NCI-H1092 (cell line): ENCODE measurements at places on chromosomes 5 and 9.

GRCh38 chr5:76693141-76693540, 22.8 kb upstream of the F2R start:
- DNase-seq = no peak

- no peak for DNase-seq
Measured at GRCh38 chr9:113596616-113597320, 133.2 kb downstream of the RGS3 start.

DNA sequence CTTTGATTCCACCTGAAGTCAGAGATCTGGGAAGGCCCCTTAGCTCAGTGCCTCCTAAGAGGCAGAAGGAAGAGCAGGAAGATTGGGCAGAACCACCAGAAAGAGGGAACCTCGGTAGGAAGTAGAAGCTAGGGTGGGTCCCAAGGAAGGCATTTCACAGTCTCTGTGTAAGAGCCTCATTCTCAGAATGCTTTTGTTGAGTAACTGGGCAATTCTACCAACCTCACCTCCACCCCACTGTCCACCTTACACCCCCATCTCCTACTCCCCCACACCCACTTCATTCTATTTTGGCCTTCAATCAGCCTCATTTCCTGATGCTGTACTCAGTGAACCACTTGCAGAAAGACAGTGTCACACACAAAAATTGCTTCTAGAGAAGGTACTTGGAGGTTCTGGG, 3.5 kb downstream of the HBEGF start:
- no peak for DNase-seq

DNA sequence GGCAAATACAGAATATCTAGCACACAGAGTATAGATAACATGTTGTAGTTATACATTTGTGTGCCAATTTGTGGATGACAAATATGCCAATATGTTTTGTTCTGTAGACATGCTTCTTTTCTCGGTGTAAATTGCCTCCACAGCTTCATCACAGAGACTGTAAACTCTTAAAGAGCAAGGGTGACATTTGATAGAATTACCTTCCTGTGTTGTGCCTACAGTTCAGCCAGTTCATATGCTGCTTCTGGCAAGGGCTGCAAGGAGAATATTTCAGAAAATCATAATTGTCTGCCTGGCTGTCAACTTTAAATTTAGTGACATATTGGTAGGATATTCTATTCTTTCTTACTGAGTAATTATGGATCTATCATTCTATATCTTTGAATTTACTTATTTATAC, 155.1 kb downstream of the MAT2B start:
- DNase-seq = no peak

DNA sequence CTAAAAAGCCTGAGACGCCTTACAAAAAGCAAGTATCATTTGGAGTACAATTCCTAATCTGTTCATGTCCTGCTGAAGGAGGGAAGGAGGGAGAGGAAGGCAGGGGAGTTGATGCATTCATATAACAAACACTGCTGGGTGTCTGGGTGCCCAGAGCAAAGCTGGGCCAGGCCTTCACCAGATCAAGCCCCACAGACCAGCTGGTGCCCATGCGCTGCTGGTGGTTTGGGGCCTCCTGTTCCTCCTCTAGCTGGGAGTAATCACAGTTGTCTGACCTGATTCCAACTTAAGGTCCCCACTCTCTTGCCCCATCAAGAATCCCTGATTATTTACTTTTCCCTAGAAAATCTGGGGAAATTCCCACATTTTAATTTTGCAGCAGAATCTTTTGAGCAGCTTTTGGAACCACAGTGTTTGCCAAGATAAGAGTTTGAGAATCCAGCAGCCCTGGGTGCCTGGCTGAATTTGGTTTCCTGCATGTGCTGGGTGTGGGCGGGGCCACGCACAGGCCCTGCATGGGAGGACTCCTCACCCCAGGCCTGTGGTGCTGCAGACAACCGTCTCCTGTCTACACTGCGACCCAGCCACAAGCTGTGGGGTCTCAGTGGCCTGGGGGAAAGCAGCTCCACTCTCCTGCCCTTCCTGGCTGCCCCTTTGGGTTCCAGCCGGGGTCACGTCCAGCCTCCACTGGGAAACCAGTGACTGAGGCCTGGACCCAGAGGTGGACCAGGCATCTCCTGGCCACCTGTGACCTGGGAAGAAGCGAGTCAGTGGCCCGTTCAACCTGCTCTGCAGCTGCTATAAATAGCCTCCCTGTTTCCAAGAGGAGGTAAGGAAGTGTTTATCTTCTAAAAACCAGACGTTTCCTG, 47.5 kb downstream of the NEURL1B start:
- no peak for DNase-seq

DNA sequence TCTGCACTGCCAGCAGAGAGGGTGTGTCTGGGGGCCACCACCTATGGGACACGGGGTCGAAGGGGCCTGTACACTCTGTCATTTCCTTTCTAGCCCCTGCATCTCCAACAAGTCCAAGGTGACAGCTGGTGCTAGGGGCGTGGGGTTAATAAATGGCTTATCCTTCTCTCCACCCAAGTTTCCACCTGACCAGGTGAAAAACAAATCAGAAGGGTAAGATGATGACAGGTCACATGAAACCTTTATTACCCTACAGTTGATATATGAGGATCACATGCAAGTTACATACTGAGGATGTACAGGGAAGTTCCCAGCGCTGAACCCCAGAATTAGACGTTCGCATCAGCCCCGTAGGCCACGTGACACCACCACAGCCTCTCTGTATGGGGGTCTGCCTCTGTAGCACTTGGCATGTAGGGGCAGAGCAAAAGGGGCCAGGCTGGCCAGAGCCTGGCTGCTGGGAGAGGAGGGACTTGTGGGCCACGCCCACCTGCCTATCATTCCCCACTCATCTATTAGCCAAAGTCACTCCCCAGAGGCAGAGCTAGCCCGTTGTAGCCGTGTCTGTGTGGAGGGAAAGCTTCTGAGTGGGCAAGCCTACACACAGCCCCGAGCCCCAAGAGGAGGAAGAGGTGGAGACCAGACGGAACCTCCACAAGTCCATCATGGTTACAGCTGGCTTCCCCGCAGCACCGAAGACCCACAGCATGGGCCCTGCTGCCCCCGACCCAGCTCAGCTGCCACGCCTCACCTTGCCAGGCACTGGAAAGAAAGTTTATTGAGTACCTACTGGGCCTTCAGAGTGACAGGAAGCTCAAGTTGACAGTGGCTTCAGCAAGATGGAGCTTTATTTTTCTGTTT, 2.2 kb downstream of the TMEM141 start:
- DNase-seq = no peak

GRCh38 chr9:77475641-77476473, 172.3 kb downstream of the GNA14 start:
- DNase-seq = peak; percentile 27

- DNase-seq = no peak
Measured at GRCh38 chr5:123802298-123802951, 290.4 kb downstream of the CSNK1G3 start.

GRCh38 chr5:43236653-43237355, 44.8 kb downstream of the NIM1K start:
- DNase-seq = no peak

- DNase-seq = no peak
Measured at GRCh38 chr9:18333157-18333556, 140.8 kb upstream of the ADAMTSL1 start.

GRCh38 chr5:71529682-71530081, 57.5 kb upstream of the MCCC2 start:
- DNase-seq = no peak
